ENCODE measurements at places on chromosomes 6 and 20.

DNA sequence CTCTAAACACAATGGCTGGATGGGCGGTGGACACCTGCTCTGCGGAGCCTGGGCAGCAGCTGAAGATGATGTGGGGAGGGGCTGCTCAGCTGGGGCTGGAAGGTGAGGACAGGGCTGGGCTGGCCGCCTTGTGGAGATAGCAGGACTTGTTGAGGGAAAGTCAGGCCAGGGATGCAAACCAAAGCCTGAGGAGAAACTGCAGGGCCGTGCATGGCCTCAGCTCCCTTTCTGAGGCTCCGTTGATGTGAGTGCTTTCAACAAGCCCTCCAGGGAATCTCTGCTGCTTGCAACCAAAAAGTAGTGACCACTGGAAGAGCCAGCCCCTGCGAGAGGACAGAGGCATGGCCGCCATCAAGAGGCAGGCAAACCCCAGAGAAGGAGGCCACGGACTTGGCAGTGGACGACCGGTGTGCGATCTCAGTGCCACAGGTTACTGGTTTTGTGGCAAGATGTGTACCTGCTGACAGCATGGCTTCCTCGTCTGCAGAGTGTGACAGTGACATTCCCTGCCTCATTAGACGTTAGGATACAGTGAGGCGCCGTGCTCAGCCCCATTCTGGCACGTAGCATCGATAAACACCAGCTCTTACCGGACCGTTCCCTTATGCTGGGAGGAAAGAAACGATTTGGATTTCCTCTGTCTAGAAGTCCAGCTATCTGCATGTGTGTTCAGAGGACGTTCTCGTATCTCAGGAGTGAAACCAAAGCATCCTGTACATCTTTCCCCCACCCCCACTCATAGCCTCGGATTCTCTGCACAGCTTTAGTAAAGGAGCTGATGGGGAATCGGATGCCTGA lies 37.9 kb downstream of the ERMARD start:
- DNase-seq = no peak
- no peaks in the 10 kb centered on the region for H3K36me3 ChIP-seq
- no peak overlapping the region for H3K27ac ChIP-seq
- H3K4me3 ChIP-seq = no peak overlapping the region
- no peaks in the 10 kb centered on the region for H3K27me3 ChIP-seq

GRCh38 chr20:23082846-23083552 lies 3.1 kb downstream of the CD93 start:
- H3K4me3 ChIP-seq = peak overlapping the region; percentile 93
- peak overlapping the region; percentile 98 for H3K27ac ChIP-seq
- H3K4me1 ChIP-seq = peaks cover 70% of the 10 kb centered on the region
- H3K36me3 ChIP-seq = peaks cover 15% of the 10 kb centered on the region
- DNase-seq = peak; percentile 89

- peaks cover 29% of the 10 kb centered on the region for H3K4me1 ChIP-seq
- no peaks in the 10 kb centered on the region for H3K27me3 ChIP-seq
- peak overlapping the region; percentile 99 for H3K27ac ChIP-seq
- no peak for DNase-seq
Measured at GRCh38 chr6:106546261-106546690, 83.0 kb downstream of the RTN4IP1 start.

- no peak overlapping the region for H3K4me3 ChIP-seq
- H3K27ac ChIP-seq = no peak overlapping the region
- no peaks in the 10 kb centered on the region for H3K36me3 ChIP-seq
- no peak for DNase-seq
- no peaks in the 10 kb centered on the region for H3K4me1 ChIP-seq
- no peaks in the 10 kb centered on the region for H3K27me3 ChIP-seq
Measured at GRCh38 chr6:96450082-96450769, 71.4 kb upstream of the UFL1 start.

DNA sequence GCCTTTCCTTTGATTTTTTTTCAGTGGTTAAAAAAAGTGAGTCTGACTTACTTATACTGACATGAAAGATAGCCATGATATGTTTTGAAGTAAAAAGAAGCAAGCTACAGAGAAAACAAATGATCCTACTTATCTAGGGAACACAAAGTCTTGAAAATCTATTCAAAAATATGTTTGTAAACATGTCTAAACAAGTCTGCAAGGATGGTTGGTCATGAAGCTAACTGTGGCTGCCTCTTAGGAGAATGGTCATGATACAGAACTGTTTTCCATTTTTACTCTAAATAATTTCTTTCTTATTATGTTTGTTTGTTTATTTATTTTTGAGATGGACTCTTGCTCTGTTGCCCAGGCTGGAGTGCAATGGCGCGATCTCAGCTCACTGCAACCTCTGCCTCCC lies 21.5 kb downstream of the FERMT1 start:
- no peaks in the 10 kb centered on the region for H3K36me3 ChIP-seq
- no peaks in the 10 kb centered on the region for H3K27me3 ChIP-seq
- H3K4me1 ChIP-seq = no peaks in the 10 kb centered on the region
- no peak overlapping the region for H3K4me3 ChIP-seq
- H3K27ac ChIP-seq = no peak overlapping the region
- no peak for DNase-seq

GRCh38 chr6:4649728-4650127 lies 126.5 kb upstream of the CDYL start:
- no peak overlapping the region for H3K4me3 ChIP-seq
- no peaks in the 10 kb centered on the region for H3K27me3 ChIP-seq
- no peaks in the 10 kb centered on the region for H3K36me3 ChIP-seq
- peak overlapping the region; percentile 35 for H3K27ac ChIP-seq
- H3K4me1 ChIP-seq = peaks cover 14% of the 10 kb centered on the region

GRCh38 chr20:36606158-36607066 lies 833 bp downstream of the RAB5IF start:
- H3K4me3 ChIP-seq = peak overlapping the region; percentile 91
- H3K4me1 ChIP-seq = peaks cover 19% of the 10 kb centered on the region
- peak; percentile 23 for DNase-seq
- no peaks in the 10 kb centered on the region for H3K27me3 ChIP-seq

GRCh38 chr6:120614723-120615122 lies 719.6 kb downstream of the TBC1D32 start:
- no peak overlapping the region for H3K4me3 ChIP-seq
- H3K36me3 ChIP-seq = no peaks in the 10 kb centered on the region
- no peaks in the 10 kb centered on the region for H3K4me1 ChIP-seq
- H3K27ac ChIP-seq = no peak overlapping the region
- no peaks in the 10 kb centered on the region for H3K27me3 ChIP-seq

DNA sequence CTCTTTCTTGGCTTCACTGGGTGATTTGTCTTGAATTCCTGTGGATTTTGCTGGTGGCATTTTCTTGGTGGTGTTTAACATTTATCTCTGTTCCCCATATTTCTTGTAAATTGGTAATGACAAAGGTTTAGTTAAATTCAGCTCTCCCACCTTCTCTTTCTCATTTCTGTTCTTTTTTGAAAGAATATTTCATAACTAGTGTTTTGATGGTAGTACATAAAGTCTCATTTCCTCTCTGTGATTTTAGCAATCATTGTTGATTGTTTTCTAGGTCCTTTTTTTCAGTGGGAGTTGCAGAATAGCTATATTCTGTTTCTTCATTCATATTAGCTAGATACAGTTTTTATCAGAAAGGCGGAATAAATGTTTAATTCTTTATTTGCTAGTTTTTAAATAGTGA lies 73.1 kb downstream of the QKI start:
- no peak overlapping the region for H3K4me3 ChIP-seq
- H3K36me3 ChIP-seq = no peaks in the 10 kb centered on the region
- peaks cover 8% of the 10 kb centered on the region for H3K4me1 ChIP-seq

DNA sequence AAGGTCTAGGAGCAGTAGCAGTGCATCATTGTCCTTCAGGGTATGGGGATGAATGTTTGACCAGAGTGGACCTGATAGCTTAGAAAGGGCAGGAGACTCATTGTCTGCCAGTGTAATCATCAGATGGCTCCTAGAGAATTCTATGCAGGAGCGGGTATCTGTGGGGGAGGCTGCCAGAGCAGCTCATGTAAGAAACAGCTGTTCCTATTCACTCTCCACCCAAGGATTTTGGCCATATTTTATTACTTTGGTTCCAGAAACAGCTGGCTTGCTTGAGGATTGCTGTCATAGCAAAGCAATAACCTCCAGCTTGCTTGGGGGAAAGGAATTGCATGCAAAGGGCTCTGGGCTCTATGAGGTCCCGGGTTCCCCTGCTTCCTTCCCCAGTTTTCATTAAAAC lies 44.1 kb downstream of the RALY start:
- peaks cover 5% of the 10 kb centered on the region for H3K36me3 ChIP-seq
- no peak overlapping the region for H3K27ac ChIP-seq
- H3K4me3 ChIP-seq = no peak overlapping the region
- no peak for DNase-seq
- H3K4me1 ChIP-seq = no peaks in the 10 kb centered on the region

- peaks cover 7% of the 10 kb centered on the region for H3K27me3 ChIP-seq
- H3K4me1 ChIP-seq = no peaks in the 10 kb centered on the region
- no peaks in the 10 kb centered on the region for H3K36me3 ChIP-seq
Measured at GRCh38 chr6:118776607-118777549, 117.1 kb upstream of the ASF1A start.

GRCh38 chr6:148382861-148383260 lies 40.2 kb downstream of the SASH1 start:
- no peak for DNase-seq
- H3K4me3 ChIP-seq = no peak overlapping the region
- H3K27me3 ChIP-seq = no peaks in the 10 kb centered on the region
- H3K4me1 ChIP-seq = peaks cover 3% of the 10 kb centered on the region

DNA sequence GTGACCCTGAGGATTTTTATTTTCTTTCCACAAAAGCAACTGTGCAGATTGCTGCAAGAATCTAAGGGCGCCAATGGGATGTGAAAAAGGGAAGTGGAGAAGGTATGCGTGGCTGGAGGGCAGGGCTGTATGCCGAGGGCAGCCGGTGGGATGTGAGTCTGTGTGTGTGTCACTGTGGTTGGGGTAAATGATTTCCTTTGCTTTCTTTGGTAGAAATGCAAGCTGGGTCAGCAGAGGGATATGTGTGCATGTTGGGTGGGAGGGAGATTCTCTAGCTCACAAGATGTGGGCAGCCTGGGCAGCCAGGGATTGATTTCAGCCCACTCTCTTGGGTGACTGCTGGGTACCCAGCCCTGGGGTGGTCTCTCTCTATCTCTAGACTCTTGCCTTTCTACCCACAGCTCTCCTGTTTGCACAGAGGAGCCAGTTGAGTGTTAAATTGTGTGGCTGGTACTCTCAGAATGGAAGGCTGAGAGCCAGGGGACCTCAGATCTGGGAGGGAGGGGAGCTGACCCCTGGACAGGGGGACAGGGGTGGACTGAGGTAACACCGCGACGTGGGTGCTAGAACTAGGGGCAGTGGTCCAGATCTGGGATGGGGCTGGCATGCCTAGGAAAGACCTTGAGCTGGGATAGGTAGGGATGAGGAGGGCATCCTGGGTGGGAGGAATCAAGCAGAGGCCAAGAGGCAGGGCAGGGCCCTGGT lies 136.8 kb upstream of the RNF24 start:
- H3K27ac ChIP-seq = no peak overlapping the region
- no peaks in the 10 kb centered on the region for H3K27me3 ChIP-seq
- no peaks in the 10 kb centered on the region for H3K36me3 ChIP-seq
- H3K4me3 ChIP-seq = no peak overlapping the region

GRCh38 chr6:25329982-25330381 lies 50.8 kb downstream of the CARMIL1 start:
- no peaks in the 10 kb centered on the region for H3K36me3 ChIP-seq
- H3K27ac ChIP-seq = no peak overlapping the region
- no peaks in the 10 kb centered on the region for H3K4me1 ChIP-seq
- no peak for DNase-seq

GRCh38 chr6:91198588-91199255 lies 611.9 kb upstream of the MAP3K7 start:
- H3K36me3 ChIP-seq = no peaks in the 10 kb centered on the region
- no peaks in the 10 kb centered on the region for H3K4me1 ChIP-seq
- no peak for DNase-seq
- no peaks in the 10 kb centered on the region for H3K27me3 ChIP-seq

- H3K27ac ChIP-seq = no peak overlapping the region
- no peak for DNase-seq
- no peak overlapping the region for H3K4me3 ChIP-seq
- peaks cover 1% of the 10 kb centered on the region for H3K27me3 ChIP-seq
Measured at GRCh38 chr6:138044972-138045371, 62.2 kb downstream of the PERP start.

- no peak for DNase-seq
- H3K4me3 ChIP-seq = no peak overlapping the region
- no peaks in the 10 kb centered on the region for H3K36me3 ChIP-seq
- H3K27ac ChIP-seq = no peak overlapping the region
Measured at GRCh38 chr20:63475209-63475608, 2.8 kb upstream of the KCNQ2 start.

- no peaks in the 10 kb centered on the region for H3K27me3 ChIP-seq
- H3K36me3 ChIP-seq = no peaks in the 10 kb centered on the region
- no peaks in the 10 kb centered on the region for H3K4me1 ChIP-seq
- DNase-seq = no peak
- H3K27ac ChIP-seq = no peak overlapping the region
Measured at GRCh38 chr20:35638751-35639150, 23.1 kb downstream of the SPAG4 start.

- no peak overlapping the region for H3K27ac ChIP-seq
- no peaks in the 10 kb centered on the region for H3K4me1 ChIP-seq
- H3K36me3 ChIP-seq = no peaks in the 10 kb centered on the region
- H3K4me3 ChIP-seq = no peak overlapping the region
- peaks cover 8% of the 10 kb centered on the region for H3K27me3 ChIP-seq
Measured at GRCh38 chr20:23606652-23607049, 934 bp upstream of the CST9 start.

- no peak overlapping the region for H3K27ac ChIP-seq
- DNase-seq = no peak
- H3K4me3 ChIP-seq = no peak overlapping the region
- no peaks in the 10 kb centered on the region for H3K27me3 ChIP-seq
- H3K4me1 ChIP-seq = no peaks in the 10 kb centered on the region
- peaks cover 29% of the 10 kb centered on the region for H3K36me3 ChIP-seq
Measured at GRCh38 chr6:36969988-36970891, 15.7 kb downstream of the PI16 start.

- no peaks in the 10 kb centered on the region for H3K36me3 ChIP-seq
- peak overlapping the region; percentile 33 for H3K27ac ChIP-seq
- H3K4me1 ChIP-seq = peaks cover 39% of the 10 kb centered on the region
- H3K27me3 ChIP-seq = no peaks in the 10 kb centered on the region
- no peak overlapping the region for H3K4me3 ChIP-seq
- no peak for DNase-seq
Measured at GRCh38 chr6:14880052-14880451, 365.8 kb upstream of the JARID2 start.

- no peaks in the 10 kb centered on the region for H3K36me3 ChIP-seq
- H3K4me1 ChIP-seq = peaks cover 15% of the 10 kb centered on the region
- H3K27ac ChIP-seq = no peak overlapping the region
- no peak overlapping the region for H3K4me3 ChIP-seq
Measured at GRCh38 chr6:83073615-83074014, 6.1 kb downstream of the DOP1A start.

- no peak for DNase-seq
- no peak overlapping the region for H3K27ac ChIP-seq
- H3K36me3 ChIP-seq = no peaks in the 10 kb centered on the region
- H3K27me3 ChIP-seq = no peaks in the 10 kb centered on the region
Measured at GRCh38 chr6:151292974-151293687, 53.4 kb downstream of the AKAP12 start.

- peaks cover 12% of the 10 kb centered on the region for H3K4me1 ChIP-seq
- peak; percentile 67 for DNase-seq
- H3K27me3 ChIP-seq = no peaks in the 10 kb centered on the region
- H3K27ac ChIP-seq = no peak overlapping the region
Measured at GRCh38 chr6:137764464-137764863, 102.6 kb upstream of the TNFAIP3 start.
